Diencephalon (tissue), 1 donor: ENCODE measurements at places on chromosomes 2 and 18. TPM values are rescaled to one million over a fixed set of nuclear protein-coding genes. Genes with fewer than 3 reads are reported as not detected.

HTRA2 gene
- 46.1 TPM for total RNA-seq

WNT6 gene
- 0.23 TPM for total RNA-seq

CNRIP1 gene
- 80.5 TPM for total RNA-seq

SPC25 gene
- total RNA-seq: 9.2 TPM

RSAD2 gene
- 3.2 TPM for total RNA-seq

VWA3B gene
- total RNA-seq: 2.8 TPM

GALNT13 gene
- 37.8 TPM for total RNA-seq

DNAJC10 gene
- 71.7 TPM for total RNA-seq

STARD6 gene
- total RNA-seq: not detected

ERBB4 gene
- total RNA-seq: 78.7 TPM

STEAP3 gene
- 1.8 TPM for total RNA-seq

LRP2 gene
- total RNA-seq: 11.5 TPM

PRR30 gene
- total RNA-seq: not detected

ST6GAL2 gene
- 170 TPM for total RNA-seq

GAREM1 gene
- total RNA-seq: 15.2 TPM

SP100 gene
- 5.3 TPM for total RNA-seq

BCL2 gene
- total RNA-seq: 21.2 TPM

RAB11FIP5 gene
- total RNA-seq: 9.2 TPM

HOXD10 gene
- total RNA-seq: not detected

LONRF2 gene
- total RNA-seq: 90.7 TPM

LHCGR gene
- total RNA-seq: 0.23 TPM

CNDP1 gene
- total RNA-seq: 0.23 TPM

DTNA gene
- total RNA-seq: 101 TPM

DPP10 gene
- 97.8 TPM for total RNA-seq

BMP10 gene
- total RNA-seq: not detected

RPRM gene
- total RNA-seq: 21.5 TPM

CFAP53 gene
- 3.2 TPM for total RNA-seq

PSTPIP2 gene
- total RNA-seq: 2.3 TPM

CAD gene
- 27.2 TPM for total RNA-seq

POTEC gene
- total RNA-seq: 0.46 TPM

INSIG2 gene
- total RNA-seq: 30.2 TPM

PTPRN gene
- total RNA-seq: 66.9 TPM

LYG2 gene
- not detected for total RNA-seq

ACSL3 gene
- 284 TPM for total RNA-seq

DYSF gene
- 1.8 TPM for total RNA-seq

RNF144A gene
- total RNA-seq: 52.8 TPM

SLC9A4 gene
- total RNA-seq: 0.69 TPM

TOGARAM2 gene
- total RNA-seq: 2.3 TPM

HAAO gene
- 1.4 TPM for total RNA-seq

CXCR4 gene
- 46.8 TPM for total RNA-seq
